ENCODE measurements at places on chromosomes 3 and 15. TPM values are rescaled to one million over a fixed set of nuclear protein-coding genes. Genes with fewer than 3 reads are reported as not detected.

The CCDC33 gene
- not detected for total RNA-seq

The FMN1 gene
- total RNA-seq = 45.2 TPM

The TTLL13 gene
- total RNA-seq = 0.26 TPM

The LRRIQ4 gene
- total RNA-seq = 0.12 TPM

The ERC2 gene
- total RNA-seq = 2.7 TPM

The FBN1 gene
- total RNA-seq = 144 TPM

The ETFA gene
- 110 TPM for total RNA-seq

DNA sequence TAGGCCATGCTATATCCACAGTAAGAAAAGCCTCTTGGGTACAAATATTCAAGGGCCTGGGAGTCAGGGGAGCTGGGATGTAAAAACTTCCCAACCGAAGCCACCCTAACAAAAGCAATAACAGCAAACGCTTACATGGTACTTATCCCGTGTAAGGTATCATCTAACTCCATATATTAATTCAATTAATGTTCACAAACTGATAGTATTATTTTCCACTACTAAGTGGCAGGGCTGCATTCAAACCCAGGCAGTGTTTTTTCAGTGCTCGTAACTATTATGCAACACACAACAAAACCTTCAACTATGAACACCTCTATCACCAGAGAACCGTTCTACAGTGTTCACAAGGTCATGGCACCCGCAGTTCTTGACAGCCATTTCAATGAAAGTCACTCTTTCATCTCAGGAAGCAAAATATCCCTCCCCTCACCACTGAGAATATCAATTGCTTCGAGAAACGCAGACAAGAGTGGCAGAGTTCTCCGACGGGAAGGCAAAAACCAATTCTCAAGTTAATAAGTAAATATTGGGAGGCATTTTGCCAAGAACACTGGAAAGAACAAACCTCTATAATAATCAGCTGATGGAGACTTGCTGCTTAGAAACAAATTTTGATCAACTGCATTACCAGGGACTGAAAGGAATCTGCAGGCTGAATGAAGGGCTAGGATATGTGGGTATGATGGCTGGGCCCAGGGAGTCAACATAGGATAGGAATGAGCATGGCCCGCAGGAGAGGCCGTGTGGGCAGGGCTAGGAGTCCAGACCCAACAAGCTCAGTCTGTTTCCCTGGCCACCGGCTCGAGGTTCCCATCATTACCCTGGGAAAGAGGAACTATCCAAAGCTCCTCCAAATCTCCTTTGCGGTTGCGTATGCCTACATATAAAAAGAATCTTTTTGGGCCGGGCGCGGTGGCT lies 72.3 kb downstream of the XXYLT1 start:
- H3K4me3 ChIP-seq = no peak overlapping the region
- H3K36me3 ChIP-seq = no peaks in the 10 kb centered on the region
- no peak overlapping the region for H3K27ac ChIP-seq
- no peaks in the 10 kb centered on the region for H3K4me1 ChIP-seq

- H3K4me3 ChIP-seq = no peak overlapping the region
- H3K27ac ChIP-seq = no peak overlapping the region
- DNase-seq = no peak
- H3K36me3 ChIP-seq = no peaks in the 10 kb centered on the region
- H3K27me3 ChIP-seq = no peaks in the 10 kb centered on the region
Observed at GRCh38 chr3:60064210-60065178, 1014.7 kb upstream of the CFAP20DC start.

GRCh38 chr3:117097351-117097750 lies 387.8 kb downstream of the TUSC7 start:
- H3K4me1 ChIP-seq = no peaks in the 10 kb centered on the region
- no peak for DNase-seq
- peaks cover 2% of the 10 kb centered on the region for H3K27me3 ChIP-seq
- no peak overlapping the region for H3K4me3 ChIP-seq

GRCh38 chr3:126998728-126999127 lies 15.8 kb downstream of the PLXNA1 start:
- H3K27me3 ChIP-seq = no peaks in the 10 kb centered on the region
- peaks cover 23% of the 10 kb centered on the region for H3K4me1 ChIP-seq
- H3K36me3 ChIP-seq = no peaks in the 10 kb centered on the region
- H3K27ac ChIP-seq = peak overlapping the region; percentile 28
- no peak overlapping the region for H3K4me3 ChIP-seq

DNA sequence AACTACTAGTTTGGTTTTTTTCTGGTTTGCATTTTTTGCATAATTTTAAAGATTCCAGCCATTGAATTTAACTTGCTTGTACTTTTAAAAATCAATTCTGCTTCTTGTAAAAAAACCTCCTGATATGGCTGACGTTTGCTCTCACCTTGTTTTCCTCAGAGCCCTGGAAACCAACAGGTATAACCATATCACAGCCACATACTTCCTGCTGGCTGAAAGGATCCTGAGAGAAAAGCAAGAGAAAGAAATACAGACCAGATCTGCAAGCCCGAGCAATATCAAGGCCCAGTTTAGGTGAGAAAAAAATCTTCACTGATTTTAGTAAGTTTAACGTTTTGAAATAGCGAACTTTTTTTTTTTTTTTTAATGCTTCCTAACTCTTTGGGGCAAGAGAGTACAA lies 56.8 kb downstream of the SNRK start:
- no peaks in the 10 kb centered on the region for H3K27me3 ChIP-seq
- DNase-seq = no peak
- no peaks in the 10 kb centered on the region for H3K4me1 ChIP-seq
- H3K36me3 ChIP-seq = peaks cover 3% of the 10 kb centered on the region
- no peak overlapping the region for H3K4me3 ChIP-seq

GRCh38 chr3:188913084-188913483 lies 258.7 kb upstream of the TPRG1 start:
- DNase-seq = no peak
- no peak overlapping the region for H3K27ac ChIP-seq
- no peaks in the 10 kb centered on the region for H3K27me3 ChIP-seq
- H3K4me1 ChIP-seq = peaks cover 3% of the 10 kb centered on the region
- H3K36me3 ChIP-seq = no peaks in the 10 kb centered on the region
- no peak overlapping the region for H3K4me3 ChIP-seq

DNA sequence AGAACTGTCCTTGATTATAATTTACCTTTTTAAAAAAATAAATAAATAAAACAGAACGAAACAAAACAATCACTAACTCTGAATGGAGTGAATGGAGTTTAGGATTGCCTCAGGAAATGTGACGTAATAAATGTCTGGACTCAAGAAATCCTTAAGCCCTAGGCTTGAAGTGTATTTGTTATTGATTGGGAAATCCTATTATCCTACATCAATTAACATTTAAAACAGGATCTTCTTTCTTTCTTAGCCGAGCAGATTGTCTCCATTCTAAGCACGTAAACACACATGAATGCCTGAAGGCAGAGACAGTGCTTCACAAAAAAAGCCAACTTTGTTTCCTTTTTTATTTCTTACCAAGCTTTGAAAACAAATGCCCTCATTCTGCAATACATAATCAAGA lies 33.4 kb downstream of the KAT2B start:
- peaks cover 9% of the 10 kb centered on the region for H3K4me1 ChIP-seq
- H3K36me3 ChIP-seq = no peaks in the 10 kb centered on the region
- no peak for DNase-seq
- no peaks in the 10 kb centered on the region for H3K27me3 ChIP-seq
- no peak overlapping the region for H3K4me3 ChIP-seq
- H3K27ac ChIP-seq = no peak overlapping the region

- no peak overlapping the region for H3K27ac ChIP-seq
- H3K36me3 ChIP-seq = no peaks in the 10 kb centered on the region
- no peaks in the 10 kb centered on the region for H3K27me3 ChIP-seq
- H3K4me1 ChIP-seq = peaks cover 5% of the 10 kb centered on the region
- no peak for DNase-seq
Observed at GRCh38 chr3:3560591-3561311, 238.5 kb upstream of the LRRN1 start.

- H3K27me3 ChIP-seq = no peaks in the 10 kb centered on the region
- H3K4me1 ChIP-seq = no peaks in the 10 kb centered on the region
- no peaks in the 10 kb centered on the region for H3K36me3 ChIP-seq
- no peak within 1 kb of the TSS for H3K27ac ChIP-seq
- DNase-seq = no peak
Observed at GRCh38 chr15:89221543-89221942, at the start of gene RLBP1. RLBP1 (minus strand) TSS chr15:89221579; CDS start chr15:89218975, 2,604 bp downstream.

DNA sequence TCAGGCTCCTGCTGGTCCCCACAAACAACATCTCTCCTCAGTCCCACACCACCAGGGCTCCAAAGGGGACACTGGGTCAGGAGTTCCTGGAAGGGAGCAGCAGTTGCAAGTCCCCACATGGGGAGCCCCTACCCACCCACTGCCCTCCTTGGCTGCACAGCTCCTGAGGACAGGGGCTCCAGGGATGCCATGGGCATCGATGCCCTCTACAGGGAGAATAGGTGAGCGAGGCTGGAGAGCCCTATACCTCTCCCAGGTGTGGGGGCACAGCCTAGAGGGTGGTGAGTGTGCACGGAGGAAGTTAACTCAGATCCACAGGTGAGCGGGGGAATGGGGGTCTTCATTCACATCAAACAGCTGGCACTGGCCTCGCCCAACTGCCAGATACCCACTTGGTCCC lies 141.2 kb upstream of the LINGO1 start:
- DNase-seq = no peak
- peaks cover 9% of the 10 kb centered on the region for H3K27me3 ChIP-seq
- H3K36me3 ChIP-seq = no peaks in the 10 kb centered on the region
- no peak overlapping the region for H3K27ac ChIP-seq

DNA sequence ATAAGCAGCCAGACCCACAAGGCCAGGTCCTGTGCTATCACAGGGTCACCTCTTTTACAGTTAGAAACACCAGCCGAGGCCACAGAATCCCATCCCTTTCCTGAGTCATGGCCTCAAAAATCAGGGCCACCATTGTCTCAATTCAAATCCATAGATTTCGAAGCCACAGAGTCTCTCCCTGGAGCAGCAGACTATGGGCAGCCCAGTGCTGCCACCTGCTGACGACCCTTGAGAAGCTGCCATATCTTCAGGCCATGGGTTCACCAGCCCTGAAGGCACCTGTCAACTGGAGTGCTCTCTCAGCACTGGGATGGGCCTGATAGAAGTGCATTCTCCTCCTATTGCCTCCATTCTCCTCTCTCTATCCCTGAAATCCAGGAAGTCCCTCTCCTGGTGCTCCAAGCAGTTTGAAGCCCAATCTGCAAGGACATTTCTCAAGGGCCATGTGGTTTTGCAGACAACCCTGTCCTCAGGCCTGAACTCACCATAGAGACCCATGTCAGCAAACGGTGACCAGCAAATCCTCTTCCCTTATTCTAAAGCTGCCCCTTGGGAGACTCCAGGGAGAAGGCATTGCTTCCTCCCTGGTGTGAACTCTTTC lies 39.6 kb downstream of the TGM4 start:
- H3K4me1 ChIP-seq = no peaks in the 10 kb centered on the region
- no peaks in the 10 kb centered on the region for H3K27me3 ChIP-seq
- peak; percentile 64 for DNase-seq
- no peak overlapping the region for H3K4me3 ChIP-seq
- no peak overlapping the region for H3K27ac ChIP-seq

- H3K27me3 ChIP-seq = no peaks in the 10 kb centered on the region
- H3K4me1 ChIP-seq = no peaks in the 10 kb centered on the region
- no peak overlapping the region for H3K27ac ChIP-seq
- no peak overlapping the region for H3K4me3 ChIP-seq
- no peaks in the 10 kb centered on the region for H3K36me3 ChIP-seq
Observed at GRCh38 chr3:85304360-85304964, 345.7 kb downstream of the CADM2 start.

GRCh38 chr3:27342267-27342666 lies 26.9 kb downstream of the NEK10 start:
- H3K36me3 ChIP-seq = no peaks in the 10 kb centered on the region
- no peak overlapping the region for H3K4me3 ChIP-seq
- no peak overlapping the region for H3K27ac ChIP-seq
- DNase-seq = no peak

DNA sequence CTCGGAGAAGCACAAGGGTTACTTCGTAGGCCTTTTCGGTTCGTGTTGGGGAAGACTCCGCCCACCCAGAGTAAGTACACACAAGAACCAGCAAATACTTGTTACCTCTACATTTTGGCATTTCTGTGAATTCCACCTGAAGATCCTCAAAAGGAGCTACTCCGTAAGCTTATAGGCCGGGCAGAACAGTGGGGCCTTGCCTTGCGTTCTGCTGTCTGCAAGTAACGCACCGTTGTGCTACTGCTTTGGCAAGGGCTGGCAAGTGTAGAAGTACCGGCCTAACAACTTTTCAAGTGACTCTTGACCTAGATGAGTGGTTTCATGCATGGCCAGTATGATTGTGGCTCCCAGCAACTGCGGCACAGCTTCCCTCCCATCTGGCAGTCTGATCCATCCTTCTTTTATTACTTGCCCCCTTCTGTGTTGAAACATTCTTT lies 6.4 kb upstream of the DNAAF4 start:
- no peaks in the 10 kb centered on the region for H3K36me3 ChIP-seq
- DNase-seq = peak; percentile 77
- H3K27me3 ChIP-seq = no peaks in the 10 kb centered on the region

Data from left lung (tissue), 14 donors.